ENCODE measurements at places on chromosomes 16 and 17.

GRCh38 chr16:75789237-75789636 lies 62.9 kb upstream of the CPHXL start:
- peak; percentile 78 for DNase-seq

- no peak for DNase-seq
Observed at GRCh38 chr17:27907976-27908558, 14.9 kb upstream of the LYRM9 start.

DNA sequence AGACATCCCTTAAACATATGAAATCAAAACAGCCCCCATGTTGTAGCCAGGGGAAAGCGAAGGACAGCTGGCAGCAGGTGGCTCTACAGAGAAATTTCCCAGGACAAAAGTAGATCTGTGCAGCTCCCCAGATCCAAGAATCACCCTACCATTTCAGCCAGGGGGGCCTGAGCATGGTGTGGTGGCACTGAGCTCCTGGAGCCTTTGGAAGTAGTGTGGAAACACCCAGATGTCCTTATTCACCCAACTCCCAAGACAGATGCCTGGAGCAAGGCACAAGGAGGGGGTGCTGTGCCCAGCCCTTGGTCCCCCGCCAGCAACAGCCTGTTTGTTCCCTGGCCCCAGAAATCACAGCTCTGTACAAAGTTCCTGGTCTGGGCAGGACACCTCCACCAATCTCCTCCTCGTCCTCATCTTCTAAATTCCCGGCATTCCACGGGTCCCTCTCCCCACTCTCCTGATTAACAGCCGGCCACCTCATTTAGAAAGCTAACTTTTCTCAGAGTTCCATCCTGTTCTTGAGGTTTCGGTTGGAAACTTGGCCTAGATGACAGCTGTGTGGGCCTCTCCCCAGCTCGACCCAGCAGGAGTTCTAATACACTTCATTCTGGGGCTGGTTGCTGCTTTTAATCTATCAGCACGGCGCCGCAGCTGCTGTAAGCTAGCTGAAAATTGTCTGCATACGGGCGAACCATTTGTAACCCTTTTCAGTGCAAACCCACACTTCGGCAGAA lies 191.1 kb downstream of the C16orf78 start:
- peak; percentile 77 for DNase-seq

DNA sequence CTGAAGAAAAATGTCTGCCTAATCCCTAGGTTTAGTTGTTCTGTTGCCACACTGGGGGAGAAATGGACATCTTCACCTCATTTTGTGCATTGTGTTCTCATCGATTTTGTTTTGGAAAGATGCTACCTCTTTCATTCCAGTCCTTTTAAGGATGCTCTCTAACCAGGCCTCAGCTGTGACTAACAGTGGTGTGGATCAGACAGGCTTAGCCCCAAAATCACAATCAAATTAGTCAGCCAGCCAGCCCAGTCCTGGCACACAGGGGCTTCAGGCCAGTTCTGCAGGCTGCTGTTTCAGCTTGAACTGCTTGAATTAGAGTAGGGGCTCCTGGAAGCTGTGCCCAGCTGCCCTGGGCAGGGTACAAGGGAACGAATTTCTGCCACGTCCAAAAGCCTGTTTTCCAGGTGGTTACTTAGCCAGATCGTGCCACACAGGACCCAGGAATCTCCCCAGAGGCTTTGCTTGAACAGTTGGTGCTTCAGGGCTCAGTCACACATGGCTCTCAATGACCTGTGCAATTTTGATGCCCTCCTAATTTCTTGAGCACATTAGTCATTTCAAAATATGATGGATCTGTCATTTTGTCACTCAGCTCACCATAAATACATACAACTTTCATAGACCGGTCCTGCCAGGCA lies 60.7 kb downstream of the CLEC16A start:
- DNase-seq: peak; percentile 88

GRCh38 chr17:39950871-39951348 lies 11.9 kb upstream of the GSDMA start:
- peak; percentile 81 for DNase-seq

All from NCI-H2171 treated with DMSO at 0.1 percent for 48 hours (cell line).